NCI-H446 (cell line): ENCODE measurements at places on chromosomes 12 and 14.

GRCh38 chr14:60805841-60806430, 71.4 kb downstream of the MNAT1 start:
- DNase-seq, result no peak

- no peak for DNase-seq
Observed at GRCh38 chr12:123150275-123150743, 581 bp downstream of the PITPNM2 start.

DNA sequence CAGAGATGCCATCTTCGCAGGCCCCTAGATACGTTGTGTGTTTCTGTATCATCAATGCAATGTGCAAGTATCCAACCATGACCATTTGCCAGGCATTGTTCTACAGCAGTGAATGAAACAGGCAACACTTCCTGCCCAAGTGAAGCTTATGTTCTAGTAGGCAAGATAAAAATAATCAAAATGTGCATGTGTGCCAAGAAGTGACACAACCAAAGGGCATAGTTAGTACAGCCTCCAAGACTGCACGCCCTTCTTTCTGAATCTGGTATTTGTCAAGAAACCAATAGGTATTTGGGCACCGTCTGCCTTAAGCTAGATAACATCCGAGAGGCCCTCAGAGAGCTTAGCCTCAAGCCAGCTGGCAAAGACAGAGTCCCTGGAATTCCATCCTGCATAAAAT, 152.0 kb downstream of the TMEM132C start:
- no peak for DNase-seq

DNA sequence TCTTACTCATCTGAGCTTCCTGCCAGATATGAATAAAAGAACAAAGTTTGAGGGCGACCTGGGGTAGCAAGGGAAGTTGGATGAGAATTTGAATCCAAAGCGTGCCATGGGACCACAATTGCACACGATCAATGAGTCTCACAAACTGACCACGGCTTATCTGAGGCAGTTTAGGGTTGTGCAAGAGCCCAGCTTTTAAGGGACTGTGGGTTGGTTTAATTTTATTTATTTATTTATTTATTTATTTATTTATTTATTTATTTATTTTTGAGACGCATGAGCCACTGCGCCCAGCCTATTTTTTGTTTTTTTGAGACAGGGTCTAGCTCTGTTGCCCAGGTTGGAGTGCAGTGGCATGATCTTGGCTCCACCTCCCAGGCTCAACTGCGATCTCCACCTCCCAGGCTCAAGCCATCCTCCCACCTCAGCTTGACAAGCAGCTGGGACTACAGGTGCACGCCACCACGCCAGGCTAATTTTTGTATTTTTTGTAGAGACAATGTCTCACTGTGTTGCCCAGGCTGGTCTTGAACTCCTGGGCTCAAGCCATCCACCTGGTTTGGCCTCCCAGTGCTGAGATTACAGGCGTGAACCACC, 1.1 kb downstream of the AMDHD1 start:
- DNase-seq, result no peak

DNA sequence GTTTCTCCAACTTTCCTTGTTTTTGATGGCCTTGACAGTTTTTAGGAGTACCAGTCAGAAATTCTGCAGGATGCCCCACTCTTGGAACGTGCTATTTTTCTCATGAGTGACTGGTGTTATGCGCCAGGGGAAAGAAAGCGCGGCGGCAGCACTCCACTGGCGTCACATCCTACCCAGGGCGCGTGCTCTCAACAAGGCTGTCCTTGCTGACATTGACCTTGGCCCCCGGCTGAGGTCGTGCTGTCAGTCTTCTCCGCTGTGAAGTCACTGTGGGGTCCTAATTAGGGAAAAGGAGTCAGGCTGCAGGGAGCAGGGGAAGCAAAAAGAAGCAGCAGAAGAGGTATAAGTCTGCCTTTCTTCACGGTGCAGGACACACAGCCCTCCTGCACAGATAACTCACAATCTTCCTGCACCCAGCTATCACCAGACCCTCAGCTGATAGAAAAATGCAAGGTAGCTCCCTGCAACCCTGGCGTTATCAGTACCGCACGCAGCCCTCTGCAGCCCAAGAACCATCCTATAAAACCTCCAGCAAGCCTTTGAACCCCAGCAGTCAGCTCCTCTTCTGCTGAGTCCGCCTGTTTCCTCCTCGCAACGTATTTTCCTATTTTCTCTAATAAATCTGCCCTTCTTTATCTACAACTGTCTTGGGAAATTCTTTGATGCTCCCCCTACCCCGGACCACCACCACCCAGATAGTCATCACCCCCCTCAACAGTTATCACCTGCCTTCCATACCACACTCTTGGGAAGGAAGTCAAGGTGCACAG, 48.0 kb upstream of the C14orf180 start:
- DNase-seq, result no peak

GRCh38 chr12:24921251-24922038, 27.5 kb downstream of the BCAT1 start:
- DNase-seq, result no peak

- no peak for DNase-seq
Observed at GRCh38 chr12:26782372-26783130, 50.4 kb downstream of the ITPR2 start.

GRCh38 chr12:29589286-29589820, 91.9 kb upstream of the OVCH1 start:
- no peak for DNase-seq

- no peak for DNase-seq
Observed at GRCh38 chr12:46351138-46351537, 21.4 kb downstream of the SLC38A2 start.

- no peak for DNase-seq
Observed at GRCh38 chr12:17235996-17236395, 630.0 kb upstream of the LMO3 start.

DNA sequence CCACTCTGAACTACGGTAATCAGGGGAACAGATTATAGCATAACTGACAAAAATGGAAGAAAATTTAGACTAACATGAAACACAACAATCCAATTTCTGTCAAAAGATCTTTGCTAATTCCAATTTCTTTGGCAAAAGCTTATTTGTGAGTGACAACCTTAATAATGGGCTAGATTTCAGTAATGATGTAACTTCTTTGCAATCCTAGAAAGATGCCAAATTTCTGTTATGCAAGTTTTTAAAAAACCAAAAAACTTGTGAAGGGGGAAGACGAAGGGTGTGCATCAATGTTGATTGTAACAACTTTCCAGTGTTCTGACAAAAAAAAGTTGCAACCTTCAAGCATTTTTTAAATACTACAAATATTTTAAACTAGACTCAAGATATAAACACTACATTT, 59.9 kb downstream of the DICER1 start:
- DNase-seq, result no peak

- no peak for DNase-seq
Observed at GRCh38 chr14:36665887-36666415, 4.3 kb downstream of the PAX9 start.

GRCh38 chr12:125340791-125341190, 275.6 kb downstream of the AACS start:
- peak; percentile 32 for DNase-seq
